ENCODE measurements at places on chromosomes 2 and 18. TPM values are rescaled to one million over a fixed set of nuclear protein-coding genes. Genes with fewer than 3 reads are reported as not detected.

GRCh38 chr18:51107598-51108305 is 77.7 kb downstream of the SMAD4 start:
- no peak for DNase-seq

GRCh38 chr2:191724015-191724414 is 46.1 kb downstream of the NABP1 start:
- DNase-seq = no peak

DNA sequence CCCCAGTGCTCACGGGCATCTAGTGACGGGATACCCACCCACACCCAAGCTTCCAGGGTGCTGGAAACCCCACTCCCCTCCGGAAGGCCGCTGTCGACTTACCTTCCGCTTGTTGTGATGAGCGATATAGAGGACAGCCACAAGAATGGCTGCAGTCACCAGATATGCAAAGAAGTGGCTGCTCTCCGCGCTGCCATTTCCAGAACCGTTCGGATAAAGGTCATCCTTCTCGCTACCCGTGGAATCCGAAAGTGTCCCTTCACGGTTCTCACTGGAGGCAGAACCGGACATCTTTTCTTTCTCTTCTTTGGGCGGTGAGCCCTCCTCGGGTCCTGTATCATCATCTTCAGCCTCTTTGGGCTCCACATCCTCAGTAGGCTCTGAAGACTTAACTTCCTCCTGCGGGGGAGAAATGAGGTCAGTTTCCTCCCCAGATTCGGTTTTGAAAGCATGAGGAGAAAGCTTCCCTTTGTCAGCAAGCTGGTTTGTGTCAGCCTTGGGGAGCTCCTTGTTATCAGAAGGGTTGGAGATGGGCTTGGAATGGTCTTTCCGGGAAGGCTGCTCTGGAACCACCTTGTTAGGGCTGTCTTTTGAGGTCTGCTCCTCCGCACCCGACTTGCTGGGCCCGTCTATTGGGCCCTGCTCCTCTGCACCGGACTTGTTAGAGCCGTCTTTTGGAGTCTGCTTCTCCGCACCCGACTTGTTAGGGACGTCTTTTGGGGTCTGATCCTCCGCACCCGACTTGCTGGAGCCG is 1.2 kb downstream of the TGOLN2 start:
- no peak for DNase-seq

MYO3B gene
- not detected for total RNA-seq

KCNK3 gene
- 0.53 TPM for total RNA-seq

- DNase-seq = no peak
Observed at GRCh38 chr2:241665731-241666440, 20.7 kb downstream of the DTYMK start.

GRCh38 chr2:172558372-172558771 is 2.5 kb downstream of the PDK1 start:
- DNase-seq = no peak

DNA sequence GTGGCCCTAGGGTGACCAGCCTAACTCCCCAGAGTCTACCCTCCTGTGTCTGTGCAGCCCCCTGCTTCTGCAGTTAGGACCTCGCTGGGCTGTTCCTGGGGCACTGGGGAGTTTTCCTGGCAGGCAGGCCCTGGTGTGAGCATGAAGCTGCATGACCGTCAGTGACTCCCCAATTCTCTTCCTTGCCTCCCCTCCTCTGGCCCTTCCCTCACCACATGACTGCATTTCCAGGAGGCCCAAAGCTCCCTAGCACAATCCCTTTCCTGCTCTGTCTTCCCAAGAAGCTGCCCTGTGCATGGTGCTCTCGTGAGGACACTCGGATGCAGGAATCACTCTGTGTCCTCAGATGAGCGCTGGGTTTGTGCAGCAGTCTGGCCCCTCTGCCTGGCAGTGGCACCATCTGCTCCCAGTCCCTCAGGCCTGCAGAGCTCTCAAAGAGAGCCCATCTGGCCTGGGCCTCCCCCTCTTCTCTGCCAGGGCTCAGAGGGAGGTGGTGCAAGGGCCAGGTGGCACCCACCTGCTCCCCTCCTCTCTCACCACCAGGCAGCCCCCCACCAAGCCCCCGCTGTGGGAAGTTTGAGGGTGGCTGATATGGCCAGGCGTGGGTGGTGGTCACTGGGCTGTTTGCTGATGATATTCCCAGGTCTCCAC is 125.6 kb upstream of the HS6ST1 start:
- DNase-seq = no peak

DNA sequence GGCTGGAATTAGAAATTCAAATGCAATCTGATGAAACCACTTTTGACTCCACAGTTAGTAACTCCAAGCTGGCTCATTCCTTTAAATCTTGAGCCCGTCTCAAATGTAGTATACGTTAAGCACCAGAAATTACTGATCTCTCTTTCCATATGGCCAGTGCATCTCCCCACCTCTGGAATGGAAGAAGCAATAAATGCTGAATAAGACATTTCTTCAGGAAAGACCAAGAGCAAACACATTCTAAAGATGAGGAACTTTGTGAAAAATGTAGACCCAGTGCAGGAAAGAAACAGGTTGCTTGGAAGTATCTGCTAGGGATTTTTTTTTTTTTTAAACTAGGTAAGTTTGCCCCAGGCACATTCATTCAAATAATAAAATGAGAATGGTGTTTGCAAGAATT is 143.1 kb upstream of the FBXO11 start:
- no peak for DNase-seq

- DNase-seq = no peak
Observed at GRCh38 chr2:105490956-105491355, 92.1 kb upstream of the FHL2 start.

TRIP12 gene
- total RNA-seq = 126 TPM

ASAP2 gene
- total RNA-seq = 71.6 TPM

INPP5D gene
- 26.2 TPM for total RNA-seq

DNA sequence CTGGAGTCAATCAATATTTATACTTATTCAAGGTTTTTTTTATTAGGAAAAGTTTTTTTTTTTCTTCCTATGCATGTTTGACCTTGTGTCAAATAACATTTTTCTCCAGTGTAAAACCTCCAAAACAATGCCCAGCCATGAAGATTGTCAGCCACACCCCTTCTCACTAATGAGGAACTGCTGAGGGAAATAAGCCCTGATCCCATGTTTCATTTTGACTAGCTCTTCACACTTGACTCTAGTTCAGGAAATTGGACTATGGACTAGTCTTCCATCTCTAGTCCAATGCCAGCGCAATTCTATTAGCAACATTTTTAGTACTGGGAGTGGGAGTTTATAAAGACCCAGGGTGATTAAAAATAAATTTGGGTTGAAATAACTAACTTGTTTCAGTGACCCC is 275.6 kb upstream of the CXCR4 start:
- DNase-seq = no peak

FEZ2 gene
- 78.5 TPM for total RNA-seq

ACTR3 gene
- 252 TPM for total RNA-seq

Measured in glomerular endothelial cell (primary cell).